MV-4-11 (cell line): ENCODE measurements at places on chromosomes 5 and 9.

DNA sequence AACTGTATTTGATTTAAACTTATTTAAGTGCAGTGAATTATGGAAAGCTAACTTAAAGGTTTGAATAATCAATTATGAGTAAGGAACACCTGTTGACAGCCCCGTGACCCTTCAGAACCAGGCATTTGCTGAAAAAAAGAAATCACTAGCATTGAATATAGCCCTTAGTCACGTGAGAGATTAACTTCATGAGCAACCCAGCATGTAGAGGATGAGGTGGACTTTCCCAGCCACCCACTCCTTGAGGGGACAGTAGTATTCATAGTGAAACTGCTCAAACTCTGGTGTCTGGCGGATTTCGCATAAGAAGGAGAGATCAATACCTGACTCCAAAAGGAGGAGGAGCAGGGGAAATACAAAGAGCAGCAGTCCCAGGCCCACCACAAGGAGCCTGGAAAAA, 184.8 kb upstream of the RASEF start:
- DNase-seq = no peak

DNA sequence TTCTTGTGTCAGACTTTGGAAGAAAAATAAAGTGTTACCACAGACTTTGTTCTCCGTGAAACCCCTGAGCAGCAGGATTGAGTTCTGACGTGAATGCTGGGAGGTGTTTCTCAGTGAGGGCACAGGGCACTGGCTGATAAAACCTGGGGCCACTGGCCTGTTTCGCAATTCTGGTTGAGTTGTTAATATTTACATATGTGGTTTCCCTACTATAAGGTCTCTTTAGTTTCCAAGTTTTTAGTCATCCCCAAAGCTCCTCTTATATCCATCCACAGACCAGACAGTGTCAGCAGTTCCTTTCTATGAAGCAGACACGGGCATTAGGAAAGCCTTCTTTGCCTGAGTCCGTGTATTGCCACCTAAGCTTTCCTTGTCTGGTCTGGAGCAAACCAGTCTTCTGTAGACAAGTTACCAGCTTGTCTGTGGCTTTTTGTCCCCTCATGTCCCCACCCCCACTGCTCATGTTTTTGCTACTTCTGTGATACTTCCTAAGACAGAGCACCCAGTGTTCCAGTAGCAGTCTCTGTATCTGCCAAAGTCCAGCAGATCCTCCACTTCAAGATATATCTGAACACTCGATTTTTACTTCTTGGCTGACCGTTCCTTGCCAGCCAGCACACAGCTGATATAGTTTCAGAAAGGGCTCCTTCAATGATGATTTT, 42.0 kb downstream of the ACO1 start:
- DNase-seq = no peak

DNA sequence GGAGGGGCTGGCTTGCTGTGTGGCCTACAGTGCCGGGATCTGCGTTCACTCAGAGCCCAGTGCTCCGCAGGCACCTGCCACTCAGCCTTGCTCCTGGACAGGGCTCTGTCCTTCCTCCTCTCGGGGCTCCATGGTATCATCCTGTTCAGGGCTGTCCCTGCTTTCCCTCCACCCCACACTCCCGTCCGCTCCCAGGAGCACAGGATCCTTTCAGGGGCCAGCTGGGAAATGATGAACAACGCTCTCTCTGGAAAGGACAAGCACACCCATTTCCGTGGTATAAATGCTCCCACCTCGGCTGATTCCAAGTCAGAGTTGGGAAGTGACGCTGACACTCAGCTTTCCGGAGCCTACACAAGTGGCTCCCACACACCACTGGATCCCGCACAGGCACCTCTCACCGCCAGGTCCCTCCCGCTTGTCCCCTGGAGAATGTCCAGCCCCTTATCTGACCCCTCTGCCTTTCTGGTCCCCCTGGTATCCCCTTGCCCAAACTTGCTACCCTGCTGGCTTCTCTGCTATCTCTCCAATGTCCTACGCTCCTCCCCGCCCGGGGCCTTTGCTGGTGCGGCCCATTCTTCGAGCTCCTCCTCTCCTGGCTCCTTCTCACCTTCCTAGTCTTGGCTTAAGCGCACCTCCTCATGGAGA, 21.3 kb downstream of the HMCN2 start:
- DNase-seq = no peak

DNA sequence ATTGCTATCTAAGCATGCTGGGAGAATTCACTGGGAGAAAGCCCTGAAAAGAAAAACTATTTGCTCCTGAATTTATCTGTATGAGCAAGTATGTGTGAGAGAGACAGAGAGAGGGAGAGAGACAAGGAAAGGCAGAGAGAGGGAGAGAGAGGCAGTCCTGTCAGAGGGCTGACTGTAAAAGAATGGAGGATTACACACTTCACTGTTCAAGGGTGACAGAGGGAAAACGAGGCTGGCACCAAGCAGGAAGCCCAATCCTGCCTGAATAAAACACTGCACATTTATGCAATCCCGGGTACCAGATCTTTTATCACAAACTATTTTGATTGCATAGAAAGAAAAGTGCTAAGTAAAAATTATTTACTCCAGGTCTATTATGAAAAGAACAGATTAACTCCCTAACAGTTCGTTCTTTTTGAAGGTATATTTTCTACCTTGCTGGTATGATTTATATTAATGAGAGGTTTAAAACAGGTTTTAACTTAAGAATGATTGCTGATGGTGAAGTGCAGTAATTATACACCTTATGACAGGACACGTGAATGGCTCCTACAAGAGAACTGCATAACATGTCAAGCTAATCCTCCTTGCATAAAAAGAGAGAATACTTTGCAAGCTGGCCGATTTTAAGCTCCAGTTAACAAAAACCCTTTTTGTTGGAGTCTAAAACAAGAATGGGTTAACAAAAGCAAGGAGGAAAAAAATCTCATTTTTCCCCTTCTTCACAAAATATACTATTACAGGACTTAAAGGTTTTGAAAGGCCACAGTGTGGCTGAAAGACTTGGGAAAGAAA, 82.5 kb downstream of the NFIB start:
- DNase-seq = no peak

- DNase-seq = no peak
These were observed 28.2 kb downstream of the MEF2C start for GRCh38 chr5:88854769-88855168.

DNA sequence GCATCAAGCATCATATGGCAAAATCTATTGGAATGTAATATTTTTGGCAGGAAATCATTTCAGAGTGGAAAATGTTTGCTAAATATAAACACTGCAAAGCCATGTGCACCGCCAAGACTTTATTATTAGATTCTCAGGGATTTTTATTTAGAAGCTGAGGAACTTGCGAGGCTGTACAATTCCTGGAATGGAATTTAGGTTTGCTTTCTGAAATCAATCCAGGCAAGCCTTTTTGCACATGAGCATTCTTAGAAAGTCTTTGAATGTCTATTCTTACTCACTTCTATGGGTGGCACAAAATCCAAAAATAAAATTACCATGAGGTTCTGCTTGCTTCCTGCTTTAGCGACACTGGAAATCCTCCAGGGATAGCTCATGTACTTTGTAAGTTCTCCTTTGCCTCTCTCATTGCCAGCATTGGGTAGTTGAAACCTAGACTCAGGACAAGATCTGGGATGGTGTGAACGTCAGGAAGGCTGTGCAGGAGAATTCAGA, 71.5 kb upstream of the PALM2AKAP2 start:
- no peak for DNase-seq

- DNase-seq = no peak
These were observed 447.7 kb downstream of the KIF4B start for GRCh38 chr5:155461304-155461703.

DNA sequence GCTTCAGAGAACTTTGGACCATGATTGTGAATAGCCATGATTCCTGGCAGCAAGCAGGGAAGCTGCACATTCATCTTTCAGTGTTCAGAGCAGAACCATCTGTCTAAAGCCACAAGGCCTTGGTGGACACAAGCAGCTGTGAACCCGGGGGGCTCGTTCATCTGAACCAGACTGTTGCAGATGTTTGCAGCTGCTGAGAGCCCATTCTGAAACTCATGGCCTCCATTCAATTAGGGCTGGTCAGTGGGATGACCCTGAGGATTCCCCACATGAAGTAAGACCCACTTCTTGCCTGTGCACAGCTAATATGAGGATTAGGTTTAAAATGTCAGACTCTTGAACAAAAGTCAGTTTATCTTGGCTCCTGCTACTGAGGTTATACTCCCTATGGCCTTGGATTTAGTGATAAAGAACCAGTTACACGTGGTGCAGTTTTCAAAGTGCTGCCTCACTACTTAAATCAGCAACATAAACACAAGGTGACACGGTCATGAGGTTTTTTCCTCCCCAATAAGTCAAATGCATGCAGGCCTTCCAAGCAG, 109.8 kb upstream of the IFNK start:
- no peak for DNase-seq

DNA sequence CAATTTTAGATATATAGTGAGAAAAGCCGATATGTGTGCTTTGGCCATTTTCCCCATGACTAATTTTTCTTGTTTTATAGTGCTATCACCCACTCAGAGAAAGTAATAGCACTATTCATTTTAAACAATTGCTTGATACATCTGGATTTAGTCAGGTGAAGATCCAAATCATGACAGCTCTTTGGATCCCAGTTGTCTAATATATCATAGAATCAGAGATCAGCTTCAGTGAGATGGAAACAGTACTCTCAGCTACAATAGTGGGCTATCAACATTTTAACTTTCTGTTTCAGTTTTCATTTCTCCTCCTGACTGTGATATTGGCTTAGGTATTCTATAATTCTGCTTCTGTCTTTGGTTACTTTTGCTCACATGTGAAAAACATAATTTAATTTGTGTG, 38.7 kb downstream of the VCAN start:
- no peak for DNase-seq

- peak; percentile 85 for DNase-seq
These were observed 11.1 kb upstream of the ARAP3 start for GRCh38 chr5:141692919-141693725.

GRCh38 chr9:77980622-77981021, 51.0 kb downstream of the GNAQ start:
- no peak for DNase-seq

GRCh38 chr9:9718691-9719090, 894.1 kb downstream of the PTPRD start:
- DNase-seq = no peak

DNA sequence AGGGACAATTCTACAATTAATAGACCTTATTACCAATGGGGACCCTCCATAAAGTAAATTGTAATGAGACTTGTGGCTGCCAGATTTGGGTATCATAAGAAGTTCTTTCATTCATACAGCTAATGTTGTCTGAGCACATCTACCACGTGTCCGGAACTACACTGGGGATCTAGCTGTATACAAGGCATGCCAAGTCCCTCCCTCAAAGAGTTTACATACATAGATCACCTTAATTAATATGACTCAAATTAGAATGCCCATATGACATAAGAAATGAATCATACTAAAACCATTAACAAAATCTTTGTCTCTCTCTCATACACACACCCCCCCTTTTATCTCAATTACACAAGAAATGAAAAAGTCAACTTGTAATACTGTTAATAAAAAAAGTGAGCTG, 18.0 kb upstream of the NR4A3 start:
- DNase-seq = no peak

DNA sequence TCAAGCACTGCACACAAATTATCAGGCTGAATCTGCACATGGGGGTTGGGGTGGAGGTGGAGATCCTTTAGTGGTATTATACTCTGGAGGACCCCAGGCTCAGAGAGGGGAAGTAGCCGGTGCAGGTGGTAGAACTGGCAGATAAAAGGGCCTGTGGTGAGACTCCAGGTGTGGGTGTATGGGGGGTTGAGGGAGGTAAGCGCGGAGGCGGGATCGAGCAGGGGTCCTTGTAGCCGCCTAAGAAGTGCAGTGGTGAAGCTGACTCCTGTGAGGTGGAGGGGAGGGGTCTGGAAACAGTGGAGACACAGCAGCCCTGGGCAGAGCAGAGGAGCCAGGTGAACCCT, 841 bp downstream of the ACSL6 start:
- no peak for DNase-seq
